ENCODE measurements at places on chromosomes 7 and 10.

DNA sequence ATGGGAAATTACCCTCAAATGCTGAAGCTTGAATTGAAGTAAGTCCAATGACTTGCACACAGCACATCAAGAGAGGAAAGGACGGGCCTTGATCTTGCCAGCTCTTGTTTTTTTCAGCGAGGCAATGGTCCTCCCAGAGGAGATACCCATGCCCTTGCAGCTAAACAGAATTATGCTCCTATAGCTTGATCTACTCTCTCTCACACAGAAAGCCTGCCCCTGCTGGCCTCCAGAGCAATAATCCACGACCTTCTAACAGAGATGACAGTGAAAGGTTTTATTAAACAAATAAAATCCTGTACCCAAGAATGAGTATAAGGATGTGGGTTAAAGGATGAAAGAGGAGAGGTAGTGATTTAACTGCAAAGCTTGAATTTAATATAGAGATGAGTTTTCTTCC is 268.0 kb downstream of the ADRA2A start:
- no peak for DNase-seq

- DNase-seq = no peak
Measured at GRCh38 chr7:105246256-105246655, 142.5 kb downstream of the SRPK2 start.

DNA sequence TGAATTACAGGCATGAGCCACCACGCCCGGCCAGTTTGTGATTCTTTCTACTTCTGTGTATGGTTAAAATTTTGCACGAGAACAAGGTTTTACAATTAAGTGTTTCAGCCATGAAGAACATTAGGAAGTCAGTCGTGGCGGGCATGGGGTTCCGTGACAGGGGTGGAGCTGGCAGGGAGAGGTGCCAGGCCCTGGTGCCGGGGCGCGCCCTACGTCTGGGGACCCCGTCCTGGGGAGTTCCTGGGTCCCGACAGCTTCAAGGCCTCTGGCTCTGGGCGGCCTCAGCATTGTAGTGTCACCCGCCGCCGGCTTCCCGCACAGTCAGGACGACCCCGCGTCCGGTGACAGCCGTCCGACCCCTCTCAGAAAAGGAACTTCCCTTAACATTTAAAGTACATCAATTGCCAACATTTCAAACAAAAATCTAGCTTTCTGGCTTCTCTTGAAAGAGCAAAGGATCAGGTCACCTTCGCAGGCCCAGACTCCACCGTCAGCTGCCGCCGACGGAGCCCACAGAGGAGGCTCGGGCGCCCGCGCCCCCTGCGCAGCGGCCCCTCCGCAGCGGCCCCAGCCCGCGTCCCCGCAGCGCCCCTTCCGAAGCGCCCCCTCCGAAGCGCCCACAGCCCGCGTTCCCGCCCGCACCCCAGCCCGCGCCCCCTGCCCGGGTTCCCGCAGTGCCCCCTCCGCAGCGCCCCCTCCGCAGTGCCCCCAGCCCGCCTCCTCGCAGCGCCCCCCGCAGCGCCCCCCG is 23.2 kb upstream of the MKI67 start:
- DNase-seq = peak; percentile 8

DNA sequence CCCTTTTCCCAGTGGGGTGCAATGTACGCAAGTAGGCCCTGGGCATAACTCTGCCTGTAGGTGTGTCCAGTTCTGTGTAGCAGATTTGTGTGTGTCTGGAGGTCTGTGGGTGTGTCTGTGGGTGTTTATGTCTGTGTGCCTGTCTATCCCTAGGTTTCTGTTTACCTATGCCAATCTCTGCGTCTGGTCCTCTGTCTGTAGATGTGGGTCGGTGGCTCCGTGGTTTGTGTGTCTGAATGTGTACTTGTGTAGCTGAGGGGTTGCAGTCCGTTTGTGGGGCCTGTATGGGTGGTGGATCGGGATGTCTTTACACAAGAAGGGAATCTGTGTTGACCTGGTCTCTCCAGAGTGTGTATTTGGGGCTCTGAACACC is 932 bp downstream of the NYAP1 start:
- DNase-seq = no peak

DNA sequence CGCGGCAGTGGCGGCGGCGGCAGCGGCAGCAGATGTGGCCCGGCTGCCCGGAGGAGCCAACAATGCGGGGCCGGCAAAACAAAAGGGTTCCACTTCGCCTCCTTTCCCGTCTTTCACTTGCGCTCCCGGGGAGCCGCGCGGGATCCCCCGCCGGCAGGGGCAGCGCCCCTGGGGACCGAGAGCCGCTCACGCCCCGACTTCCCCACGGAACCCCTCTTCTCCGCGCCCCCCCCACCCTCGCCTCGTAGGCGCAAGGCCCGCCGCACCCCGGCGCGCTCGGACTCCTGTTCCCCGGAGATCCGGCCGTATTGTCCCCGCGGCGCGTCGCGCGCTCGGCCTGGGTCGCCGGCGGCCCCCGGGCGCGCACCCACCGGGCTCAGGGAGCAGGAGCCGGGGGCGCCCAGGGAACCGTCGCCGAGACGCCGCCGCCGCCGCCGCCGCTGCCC is 854 bp downstream of the CTBP2 start:
- peak; percentile 49 for DNase-seq

DNA sequence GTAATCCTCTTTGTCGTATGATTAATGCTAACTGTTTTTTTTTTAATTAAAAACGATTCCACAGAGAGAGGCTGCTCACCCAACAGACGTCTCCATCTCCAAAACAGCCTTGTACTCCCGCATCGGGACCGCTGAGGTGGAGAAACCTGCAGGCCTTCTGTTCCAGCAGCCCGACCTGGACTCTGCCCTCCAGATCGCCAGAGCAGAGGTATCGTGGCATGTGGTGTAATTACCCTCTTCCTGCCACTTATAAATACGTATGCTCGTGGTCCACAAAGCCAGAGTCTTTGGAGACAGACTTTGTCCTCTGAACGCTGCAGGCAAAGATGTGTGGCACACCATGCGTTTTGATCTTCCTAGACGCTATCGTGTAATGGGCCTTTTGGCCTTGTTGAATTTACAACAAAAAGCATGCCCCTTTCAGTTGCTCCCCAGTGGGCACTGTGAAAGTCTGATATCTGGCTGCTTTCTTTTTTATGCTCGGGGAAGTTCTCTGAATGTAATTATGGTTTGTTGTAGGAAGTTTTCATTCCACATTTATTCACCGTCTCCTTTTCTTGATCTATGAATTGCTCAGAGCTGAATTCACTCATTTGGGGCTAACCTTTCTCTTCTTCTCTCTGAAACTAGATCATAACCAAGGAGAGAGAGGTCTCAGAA is 33.6 kb upstream of the BTBD16 start:
- no peak for DNase-seq

DNA sequence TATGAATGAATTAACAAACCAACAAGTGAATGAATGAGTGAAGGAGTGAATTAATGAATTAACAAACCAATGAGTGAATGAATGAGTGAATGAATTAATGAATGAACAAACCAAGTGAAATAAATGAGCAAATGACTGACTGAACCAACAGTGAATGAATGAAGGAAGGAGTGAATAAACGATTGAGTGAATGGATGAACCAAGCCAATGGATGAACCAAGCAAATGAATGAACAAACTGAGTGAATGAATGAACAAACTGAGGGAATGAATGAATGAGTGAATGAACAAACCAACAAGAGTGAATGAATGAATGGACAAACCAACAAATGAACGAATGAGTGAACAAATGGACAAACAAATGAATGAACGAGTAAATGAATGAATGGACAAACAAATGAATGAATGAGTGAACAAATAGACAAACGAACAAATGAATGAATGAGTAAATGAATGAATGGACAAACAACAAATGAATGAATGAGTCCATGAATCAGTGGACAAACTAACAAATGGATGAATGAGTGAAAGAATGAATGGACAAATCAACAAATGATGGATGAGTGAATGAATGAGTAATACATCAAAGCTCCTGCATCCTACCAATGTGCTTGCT is 69.5 kb downstream of the NPTX2 start:
- no peak for DNase-seq

GRCh38 chr7:52410032-52410431 is 625.4 kb upstream of the POM121L12 start:
- no peak for DNase-seq

DNA sequence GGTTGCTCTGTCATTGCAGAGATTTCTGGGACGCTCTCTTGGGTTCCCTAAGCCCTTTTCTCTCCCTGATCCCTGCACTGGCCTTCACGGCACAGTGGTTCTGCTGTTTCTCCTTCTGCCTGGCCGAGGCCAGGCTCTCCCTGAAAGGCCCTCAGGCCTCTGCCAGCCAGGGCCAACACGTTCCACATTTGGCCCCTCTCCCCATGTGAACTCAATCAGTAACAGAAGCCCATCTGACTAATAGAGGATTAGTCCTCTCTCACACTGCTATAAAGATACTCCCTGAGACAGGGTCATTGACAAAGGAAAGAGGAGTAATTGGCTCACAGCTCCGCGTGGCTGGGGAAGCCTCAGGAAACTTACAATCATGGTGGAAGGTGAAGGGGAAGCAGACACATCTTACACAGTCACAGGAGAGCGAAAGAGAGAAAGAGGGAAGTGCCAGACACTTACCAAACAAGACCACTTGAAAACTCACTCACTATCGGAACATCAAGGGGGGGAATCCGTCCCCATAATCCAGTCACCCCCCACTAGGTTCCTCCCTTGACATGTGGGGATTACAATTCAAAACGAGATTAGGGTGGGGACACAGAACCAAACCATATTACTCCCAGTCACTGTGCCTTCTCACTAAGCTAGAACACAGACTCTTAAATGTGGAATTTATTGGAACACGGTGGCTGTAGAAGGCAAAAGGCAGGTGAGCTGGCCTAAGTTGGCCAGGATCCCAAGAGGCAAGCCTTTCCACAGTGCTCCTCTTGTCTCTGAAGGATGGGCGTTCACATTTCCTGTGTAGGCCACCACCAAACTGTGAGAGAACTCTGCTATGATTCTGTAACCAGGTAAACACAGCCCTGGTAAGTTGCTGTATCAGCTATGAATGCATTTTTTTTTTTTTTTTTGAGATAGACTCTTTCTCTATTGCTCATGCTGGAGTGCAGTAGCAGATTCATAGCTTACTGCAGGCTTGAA is 8.8 kb downstream of the FZD8 start:
- no peak for DNase-seq

GRCh38 chr10:102306006-102306405 is 60.7 kb downstream of the GBF1 start:
- DNase-seq = peak; percentile 17

- no peak for DNase-seq
Measured at GRCh38 chr7:102449136-102449535, 15.5 kb downstream of the ALKBH4 start.
